IMR-90 (cell line): ENCODE measurements at places on chromosomes 4 and X.
A peak's percentile ranks its signal among the peaks of the same experiment; 100 is the strongest.

- DNase-seq, result peak; percentile 34
These were observed 67.9 kb upstream of the SOX3 start for GRCh38 chrX:140572724-140573123.

DNA sequence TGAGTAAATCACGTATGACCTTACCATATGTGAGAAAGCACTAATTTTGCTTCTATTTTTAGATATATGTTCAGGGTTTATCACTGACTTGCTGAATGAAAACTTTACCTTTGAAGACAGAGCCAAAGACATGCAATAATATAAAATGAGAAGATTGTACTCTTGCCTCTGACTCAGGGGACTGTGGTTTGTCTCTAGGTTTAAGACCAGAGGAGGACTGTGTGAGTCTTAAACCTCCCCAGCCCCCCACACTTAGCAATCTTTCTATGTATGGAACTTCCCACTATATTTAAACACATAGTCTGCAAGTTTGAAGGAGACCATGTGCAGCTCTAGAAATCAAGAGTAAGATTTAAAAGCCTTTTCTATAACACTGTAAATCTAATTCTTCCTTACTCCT is 368.7 kb upstream of the FAM241A start:
- DNase-seq, result no peak

GRCh38 chr4:126247409-126247808 is 932.7 kb downstream of the FAT4 start:
- no peak for DNase-seq

- DNase-seq, result no peak
These were observed 68.5 kb downstream of the EFNB1 start for GRCh38 chrX:68897118-68897945.

DNA sequence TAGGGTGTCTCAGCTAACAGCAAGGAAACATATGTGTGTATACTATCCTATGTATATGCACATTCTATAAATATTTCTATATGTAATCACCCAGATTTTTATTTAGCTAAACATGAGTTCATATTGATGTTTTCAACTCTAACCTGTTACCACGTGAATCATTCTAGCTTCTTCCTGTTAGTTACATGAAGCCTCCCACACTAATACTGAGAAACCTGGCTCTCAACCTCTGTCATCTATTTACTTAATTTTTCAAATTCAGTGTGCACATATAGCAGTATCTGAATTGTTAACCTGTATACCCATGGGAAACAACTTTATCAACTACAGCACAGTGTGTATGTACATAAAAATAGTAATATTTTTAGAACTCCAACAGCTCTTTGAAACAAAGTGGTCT is 57.3 kb downstream of the KLF8 start:
- no peak for DNase-seq

GRCh38 chr4:77203380-77204197 is 46.6 kb downstream of the CCNG2 start:
- DNase-seq, result peak; percentile 82

DNA sequence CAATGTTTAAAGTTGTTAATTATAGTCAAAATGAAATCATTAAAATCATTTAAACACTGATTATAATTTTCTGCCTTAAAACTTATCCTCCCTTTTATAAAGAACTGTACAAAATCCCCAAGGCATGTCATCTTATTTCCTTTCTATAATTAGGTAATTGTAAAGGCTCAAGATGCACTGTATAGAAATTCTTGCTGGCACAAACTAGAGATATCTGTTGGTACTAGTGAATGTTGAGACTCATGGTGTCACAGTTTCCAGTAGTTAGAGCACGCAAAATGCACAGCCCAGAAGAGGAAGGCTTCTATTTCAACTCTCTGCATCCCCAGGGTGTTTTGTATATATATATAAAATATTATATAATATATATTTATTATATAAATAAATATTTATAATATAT is 22.7 kb upstream of the PLA2G12A start:
- no peak for DNase-seq

DNA sequence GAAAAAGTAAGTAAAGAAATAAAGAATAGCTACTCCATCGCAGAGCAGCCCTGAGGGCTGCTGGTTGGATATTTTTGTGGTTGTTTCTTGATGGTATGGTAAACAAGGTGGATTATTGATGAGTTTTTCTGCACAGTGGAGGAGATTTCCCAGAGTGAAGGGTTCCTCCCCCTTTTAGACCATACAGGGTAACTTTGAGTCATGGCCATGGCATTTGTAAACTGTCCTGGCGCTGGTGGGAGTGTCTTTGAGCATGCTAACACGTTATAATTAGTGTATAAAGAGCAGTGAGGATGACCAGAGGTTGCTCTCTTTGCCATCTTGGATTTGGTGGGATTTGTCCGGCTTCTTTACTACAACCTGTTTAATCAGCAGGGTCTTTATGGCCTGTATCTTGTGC is 128.2 kb downstream of the ASMT start:
- no peak for DNase-seq

- DNase-seq, result peak; percentile 56
These were observed 197.8 kb downstream of the PDGFC start for GRCh38 chr4:156773648-156774357.

GRCh38 chr4:137387924-137388323 is 144.4 kb downstream of the PCDH18 start:
- peak; percentile 85 for DNase-seq

DNA sequence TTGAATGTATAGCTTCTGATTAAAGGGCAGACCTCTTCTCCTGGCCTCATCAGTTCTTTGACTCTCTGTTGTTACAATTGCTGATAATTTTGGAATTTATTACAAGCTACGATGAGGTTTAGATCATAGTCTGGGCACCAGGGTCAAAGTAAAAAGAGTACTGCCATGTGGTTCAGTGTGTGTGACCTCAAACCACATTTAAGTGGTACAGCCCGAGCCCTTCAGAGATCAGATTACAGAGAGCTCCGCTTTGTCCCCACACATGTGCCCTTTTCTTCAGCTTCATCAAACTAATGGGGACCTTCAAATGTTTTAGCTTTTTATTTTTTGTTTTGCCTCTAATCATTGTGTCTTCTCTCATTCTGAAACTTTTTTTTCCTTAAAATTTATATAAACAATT is 37.1 kb downstream of the SPANXN2 start:
- DNase-seq, result no peak

- DNase-seq, result peak; percentile 44
These were observed 456.8 kb downstream of the TRIML1 start for GRCh38 chr4:188596021-188596420.

- peak; percentile 79 for DNase-seq
These were observed 41.2 kb upstream of the PDGFC start for GRCh38 chr4:157012781-157013180.

DNA sequence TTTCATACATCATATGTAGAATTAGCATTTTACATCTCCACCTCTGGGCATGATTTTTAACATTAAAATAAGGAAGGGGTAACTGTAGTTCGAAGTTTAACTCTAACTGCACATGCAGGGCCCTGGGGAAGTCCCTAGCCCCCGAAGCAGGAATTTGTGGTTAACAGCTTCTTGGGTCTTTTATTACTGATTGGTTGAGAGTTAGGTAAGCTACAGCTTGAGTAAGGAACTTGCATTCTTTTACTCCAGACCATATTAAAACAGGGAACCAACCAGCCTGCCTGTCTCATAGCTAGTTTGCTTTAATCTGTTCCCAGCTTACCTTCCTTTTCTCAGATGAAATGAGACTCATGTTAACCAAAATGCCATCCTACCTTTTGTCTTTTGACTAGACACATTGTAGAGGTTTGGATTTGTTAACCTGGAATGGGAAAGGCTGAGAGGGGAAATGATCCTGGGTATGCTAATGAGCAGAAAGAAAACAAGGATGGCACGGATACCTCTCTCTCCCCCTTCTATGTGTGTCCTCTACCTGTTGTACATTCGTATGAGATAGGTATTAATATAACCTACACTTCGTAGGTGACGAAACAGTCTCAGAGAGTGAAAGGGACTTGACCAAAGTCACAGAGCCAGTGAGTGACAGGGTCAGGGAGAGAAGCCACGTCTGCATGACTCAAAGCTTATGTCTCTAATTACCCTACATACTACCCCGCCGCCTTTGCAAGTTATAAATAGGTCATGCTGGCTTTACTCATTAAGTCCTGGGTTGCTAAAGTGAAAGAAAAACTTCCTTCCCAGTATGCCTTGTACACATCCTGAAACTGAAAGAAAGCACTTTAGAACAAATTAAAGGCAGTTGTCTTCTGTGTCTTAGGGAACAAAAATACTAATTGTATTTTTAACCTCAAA is 119.5 kb upstream of the AFF2 start:
- DNase-seq, result no peak

- DNase-seq, result no peak
These were observed 64.0 kb downstream of the PTTG2 start for GRCh38 chr4:38024206-38024509.

- DNase-seq, result no peak
These were observed 27.6 kb downstream of the ELOVL6 start for GRCh38 chr4:110170861-110171260.

DNA sequence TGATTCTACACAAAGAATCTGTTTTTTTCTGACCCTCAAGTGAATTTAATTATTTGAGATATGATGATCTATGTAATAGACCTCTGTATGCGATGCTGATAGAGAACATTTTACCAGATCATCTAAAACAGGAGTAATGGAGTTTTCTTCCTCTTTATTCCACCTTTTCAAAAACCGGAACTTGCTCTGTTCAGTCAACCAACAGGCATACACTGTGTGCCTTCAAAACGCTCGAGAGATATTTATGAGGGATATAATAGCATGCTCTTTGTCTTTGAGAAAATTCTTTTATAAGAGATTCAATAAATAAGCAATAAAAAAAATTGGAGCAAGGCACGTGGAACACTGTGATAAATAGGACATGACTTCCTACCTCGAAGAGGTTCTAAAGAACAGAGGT is 2.0 kb downstream of the NYX start:
- no peak for DNase-seq

DNA sequence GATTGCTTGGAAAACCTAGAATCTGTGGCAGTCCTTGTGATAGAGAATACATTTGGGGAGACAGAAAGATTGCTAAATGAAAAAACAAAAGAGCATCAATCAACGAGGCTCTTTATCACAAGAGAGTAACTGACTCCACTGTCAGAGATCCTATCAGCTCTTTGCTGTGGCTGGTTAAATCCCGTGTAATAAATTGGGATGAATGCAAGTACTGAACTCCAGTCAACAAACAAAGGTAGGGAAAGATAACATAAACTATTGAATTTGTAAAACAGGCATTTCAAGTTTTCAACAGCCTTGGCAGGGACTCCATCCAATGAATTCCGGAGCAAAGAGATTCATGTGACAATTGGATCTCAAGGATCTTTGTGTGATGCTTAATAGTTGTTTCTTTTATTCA is 21.3 kb downstream of the MMRN1 start:
- DNase-seq, result no peak

GRCh38 chr4:79662651-79663050 is 254.6 kb upstream of the GK2 start:
- DNase-seq, result no peak

DNA sequence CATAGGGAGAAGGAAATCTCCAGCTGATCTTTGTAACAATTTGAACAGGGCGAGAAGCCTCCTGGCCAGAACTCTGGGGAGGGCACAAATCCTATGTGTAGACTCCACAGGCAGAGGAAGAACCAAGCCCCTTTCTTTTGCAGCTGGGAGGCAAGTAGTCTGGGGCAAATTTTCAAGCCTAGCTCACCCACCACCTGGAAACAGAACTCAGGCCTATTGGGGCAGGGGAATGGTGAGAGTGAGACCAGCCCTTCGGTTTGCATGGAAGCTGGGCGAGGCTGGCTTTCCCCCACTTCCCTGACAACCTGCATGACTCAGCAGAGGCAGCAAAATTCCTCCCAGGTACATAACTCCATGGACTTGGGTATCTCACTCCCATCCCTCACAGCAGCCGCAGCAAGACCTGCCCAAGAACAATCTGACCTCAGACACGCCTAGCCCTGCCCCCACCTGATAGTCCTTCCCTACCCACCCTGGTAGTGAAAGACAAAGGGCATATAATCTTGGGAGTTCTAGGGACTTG is 138.2 kb downstream of the EMCN start:
- no peak for DNase-seq

- DNase-seq, result peak; percentile 1
These were observed 77.9 kb upstream of the ADRA2C start for GRCh38 chr4:3688018-3688998.

DNA sequence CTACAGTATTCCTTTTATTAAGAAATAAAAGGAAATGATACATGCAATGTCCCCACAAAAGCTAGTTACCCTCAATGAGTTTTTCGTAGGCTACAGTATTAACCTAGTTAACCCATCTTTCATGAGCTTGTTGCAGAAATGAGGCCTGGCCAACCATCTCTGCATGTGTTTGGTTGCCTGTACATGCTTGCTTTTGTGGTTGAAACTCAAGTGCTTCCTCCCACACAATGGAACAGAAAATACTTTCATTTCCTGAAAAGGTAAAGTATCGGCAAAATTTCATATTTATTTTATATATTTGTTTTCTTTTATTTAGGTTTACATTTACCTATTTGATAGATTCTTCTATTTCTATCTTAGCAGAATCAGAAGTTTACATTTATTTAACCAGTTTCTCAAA is 214.6 kb upstream of the FAM241A start:
- no peak for DNase-seq

GRCh38 chr4:11421116-11421515 is 7.6 kb downstream of the HS3ST1 start:
- no peak for DNase-seq

DNA sequence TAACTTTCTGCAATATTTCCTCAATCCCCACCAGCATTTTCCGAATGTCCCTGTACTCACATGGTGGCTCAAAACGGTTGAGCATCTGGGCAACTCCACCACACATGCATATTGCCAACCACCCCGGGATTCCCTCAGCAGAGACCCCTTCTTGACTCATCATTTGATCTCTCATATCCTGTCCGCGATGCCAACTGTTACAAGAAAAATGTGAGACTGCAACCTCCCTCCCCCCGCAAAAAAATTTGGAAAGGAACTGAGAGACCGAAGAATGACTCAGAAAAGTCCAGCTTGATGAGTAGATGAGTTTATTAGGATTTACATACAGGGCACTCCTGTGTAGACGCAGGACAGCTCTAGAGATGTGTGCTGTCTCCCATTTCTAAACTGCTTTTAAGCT is 561.4 kb downstream of the ZIC3 start:
- no peak for DNase-seq

DNA sequence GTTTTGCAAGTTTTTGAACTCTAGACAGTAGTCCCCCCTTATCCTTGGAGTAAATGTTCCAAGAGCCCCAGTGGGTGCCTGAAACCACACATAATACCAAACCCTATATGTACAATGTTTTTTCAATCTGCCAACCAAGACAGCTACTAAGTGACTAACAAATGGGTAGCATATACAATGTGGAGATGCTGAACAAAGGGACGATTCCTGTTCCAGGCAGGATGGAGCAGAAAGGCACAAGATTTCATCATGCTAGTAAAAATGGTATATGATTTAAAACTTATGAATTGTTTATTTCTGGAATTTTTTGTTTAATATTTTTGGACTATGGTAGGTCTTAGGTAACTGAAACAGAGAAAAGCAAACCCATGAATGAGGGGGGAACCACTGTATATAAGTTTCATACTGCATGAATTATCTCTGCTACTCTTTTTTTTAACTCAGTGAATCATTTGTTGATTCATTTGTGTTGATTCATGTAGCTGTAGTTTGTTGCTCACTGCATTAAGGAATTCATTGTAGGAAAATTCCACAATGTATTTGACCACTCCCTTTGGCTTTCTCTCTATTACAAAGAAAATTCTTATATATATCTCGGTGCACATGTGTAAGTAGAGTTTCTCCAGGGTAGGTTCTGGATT is 21.9 kb upstream of the ANXA3 start:
- DNase-seq, result peak; percentile 74

- peak; percentile 0 for DNase-seq
These were observed 51.4 kb upstream of the LSM6 start for GRCh38 chr4:146124023-146124680.

- DNase-seq, result peak; percentile 70
These were observed 8.1 kb upstream of the GSX2 start for GRCh38 chr4:54091637-54092404.
